ENCODE measurements at places on chromosomes 1 and 21.

DNA sequence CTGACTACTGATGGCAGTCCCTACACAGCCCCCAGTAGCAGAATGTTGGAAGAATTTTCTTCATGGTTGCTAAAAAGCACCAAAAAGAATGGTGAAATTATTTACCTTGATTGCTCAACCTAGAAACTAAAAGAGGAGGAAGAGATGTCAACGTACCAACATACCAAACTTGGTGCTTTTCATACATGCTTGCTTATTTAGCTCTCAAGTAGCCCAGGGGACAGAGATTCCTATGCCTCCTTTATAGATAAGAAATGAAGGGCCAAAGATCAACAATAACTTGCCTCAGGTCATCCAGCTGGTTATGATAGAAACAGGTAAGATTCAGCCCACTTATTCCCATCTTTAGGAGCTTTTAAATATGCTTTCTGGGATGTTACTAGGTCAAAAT is 170.6 kb downstream of the PIGK start:
- no peak for DNase-seq

GRCh38 chr1:48396208-48396607 is 75.8 kb downstream of the SPATA6 start:
- no peak for DNase-seq

DNA sequence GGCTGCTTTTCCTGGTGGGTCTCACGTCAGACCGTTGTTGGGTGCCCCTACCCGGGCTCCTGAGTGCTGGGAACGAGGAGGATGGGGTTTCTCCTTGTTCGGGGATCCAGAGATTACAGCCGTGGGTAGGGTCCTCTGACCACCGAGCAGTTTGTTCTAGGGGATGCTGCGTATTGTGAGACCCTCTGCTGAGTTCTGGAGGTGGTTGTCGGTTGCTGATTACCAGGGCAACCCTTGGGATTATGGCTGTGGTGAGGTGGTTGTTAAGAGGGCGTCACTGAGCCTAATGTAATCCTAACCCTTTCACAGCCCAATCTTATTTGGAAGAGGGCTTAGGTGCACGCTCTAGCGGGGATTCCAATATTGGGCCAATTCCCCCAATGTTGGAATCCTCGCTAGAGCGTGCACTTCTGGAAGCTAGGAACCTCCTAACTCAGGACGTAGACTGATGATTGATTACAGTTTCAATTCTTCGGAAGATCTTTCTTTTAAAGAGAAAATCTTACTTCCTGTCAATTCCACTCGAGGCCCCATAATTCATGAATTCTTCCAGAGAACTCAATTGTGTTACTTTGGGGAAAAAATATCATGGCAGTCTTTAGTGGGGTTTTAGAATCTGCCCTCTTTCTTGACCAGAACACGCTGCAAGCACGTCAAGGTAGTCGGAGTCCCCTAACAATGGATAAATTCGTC is 483 bp downstream of the TCEANC2 start:
- no peak for DNase-seq

DNA sequence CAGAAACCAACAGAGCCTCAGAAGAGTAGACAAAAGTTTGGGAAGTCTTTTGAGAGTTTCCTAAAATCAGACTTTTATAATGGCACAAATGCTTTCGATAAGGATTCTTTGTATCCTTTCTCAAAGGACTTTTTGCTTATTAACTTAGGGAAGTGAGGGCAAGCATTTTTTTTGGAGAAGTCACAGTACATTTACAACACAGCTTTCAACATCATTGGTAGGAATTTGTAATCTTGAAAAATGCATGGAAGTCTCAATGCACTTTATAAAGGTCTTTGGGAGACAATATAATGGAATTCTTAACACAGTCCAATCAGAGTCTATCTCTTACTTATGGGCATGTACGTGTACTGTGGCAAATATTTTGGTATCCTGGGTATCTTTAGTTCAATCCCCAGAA is 325.8 kb upstream of the NR5A2 start:
- no peak for DNase-seq

DNA sequence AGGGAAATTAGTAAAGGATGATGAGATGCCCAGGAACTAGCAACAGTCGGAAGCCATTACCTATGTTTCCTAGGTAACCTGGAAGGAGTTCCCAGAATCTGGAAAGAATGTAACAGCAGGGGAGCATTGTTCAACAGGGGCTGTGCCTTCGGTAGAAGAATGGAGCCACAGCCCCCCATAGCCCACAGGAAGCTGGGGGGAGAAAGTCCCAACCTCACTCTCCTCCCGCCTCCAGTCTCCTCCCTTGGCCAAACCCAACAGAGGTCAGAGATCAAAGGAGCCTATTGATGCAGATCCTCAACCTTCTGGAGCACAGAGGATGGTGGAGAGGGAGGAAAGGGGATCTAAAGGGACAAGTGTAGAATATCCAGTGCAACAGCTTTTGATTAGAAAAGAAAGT is 131.5 kb upstream of the SLC44A3 start:
- no peak for DNase-seq

DNA sequence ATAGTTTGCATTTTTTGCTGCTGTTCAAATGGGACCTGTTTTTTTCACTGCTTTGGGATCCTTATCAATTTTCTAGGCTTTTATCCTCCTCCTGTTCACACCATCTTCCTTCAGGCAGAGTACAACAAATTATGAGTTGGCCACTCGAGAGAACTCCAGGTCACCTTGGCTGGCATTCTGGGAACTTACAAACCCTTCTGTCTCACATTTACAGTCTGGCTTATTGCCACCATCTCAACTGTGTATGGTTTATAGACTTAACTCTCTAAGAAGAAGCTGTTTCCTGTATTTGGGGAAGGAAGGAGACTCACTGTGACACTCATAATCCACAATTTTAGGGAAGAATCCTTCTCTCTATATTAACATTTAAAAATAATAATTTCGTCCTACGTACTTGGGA is 5.4 kb upstream of the ZNF691 start:
- no peak for DNase-seq

GRCh38 chr1:233189526-233189925 is 106.0 kb downstream of the PCNX2 start:
- no peak for DNase-seq

DNA sequence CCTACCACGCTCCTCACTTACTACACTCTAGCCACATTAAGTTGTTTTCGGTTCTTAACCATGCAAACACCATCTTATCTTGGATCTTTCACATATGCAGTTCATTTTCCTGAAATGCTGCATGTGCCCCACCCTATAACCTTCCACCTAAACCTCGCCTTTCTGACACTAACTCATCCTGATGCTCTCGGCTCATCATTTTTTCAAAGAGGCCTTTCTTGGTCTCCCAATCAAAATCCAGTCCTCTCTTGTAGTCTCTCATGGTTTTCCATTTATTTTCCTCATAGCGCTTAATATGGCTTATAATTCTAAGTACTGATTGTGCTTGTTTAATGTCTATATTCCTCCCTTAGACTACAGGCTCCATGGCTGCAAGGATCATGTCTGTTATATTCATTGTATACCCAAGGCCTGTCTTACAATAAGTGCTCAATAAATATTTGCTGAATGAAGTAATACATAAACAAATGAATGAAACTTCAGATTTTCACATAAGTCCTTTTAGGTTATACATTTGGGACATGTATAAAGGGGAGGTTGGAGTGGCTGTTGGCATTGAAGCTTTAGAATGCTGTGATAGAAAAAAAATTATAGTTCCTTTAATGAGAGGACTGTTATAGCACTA is 79.2 kb upstream of the CDC42BPA start:
- no peak for DNase-seq

DNA sequence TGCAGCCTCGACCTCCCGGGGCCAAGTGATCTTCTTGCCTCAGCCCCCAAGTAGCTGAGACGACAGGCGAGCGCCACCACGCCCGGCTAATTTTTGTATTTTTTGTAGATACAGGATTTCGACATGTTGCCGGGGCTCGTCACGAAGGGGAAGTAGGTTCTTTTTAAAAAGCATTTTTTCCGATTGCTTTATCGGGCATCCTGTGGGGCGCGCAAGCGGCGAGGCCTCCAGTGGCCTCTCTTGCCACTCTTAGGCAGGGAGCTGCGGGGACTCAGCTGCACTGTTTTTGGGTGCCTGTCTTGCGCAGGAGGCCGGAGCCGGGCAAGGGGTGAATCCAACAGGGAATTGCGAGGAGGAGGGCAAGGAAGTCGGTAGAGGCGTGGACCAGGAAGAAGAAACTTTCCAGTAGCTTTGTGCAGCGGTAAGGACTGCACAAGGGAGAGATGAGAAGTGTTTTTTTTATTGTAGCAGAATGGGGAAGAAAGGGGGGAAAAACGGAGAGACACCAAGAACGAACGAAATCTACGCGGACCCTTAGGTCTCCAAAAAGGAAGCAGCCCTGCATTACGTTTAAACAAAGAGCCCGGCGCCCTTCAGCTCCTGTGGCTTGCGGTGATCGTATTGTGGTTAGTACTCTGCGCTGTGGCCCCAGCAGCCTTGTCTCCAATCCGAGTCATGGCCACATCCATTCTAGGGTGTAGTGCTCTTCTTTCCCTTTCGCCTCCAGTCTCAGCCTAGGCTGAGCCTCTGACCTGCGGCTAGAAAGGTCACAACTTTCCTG is 164.8 kb downstream of the PPIAL4G start:
- peak; percentile 33 for DNase-seq

DNA sequence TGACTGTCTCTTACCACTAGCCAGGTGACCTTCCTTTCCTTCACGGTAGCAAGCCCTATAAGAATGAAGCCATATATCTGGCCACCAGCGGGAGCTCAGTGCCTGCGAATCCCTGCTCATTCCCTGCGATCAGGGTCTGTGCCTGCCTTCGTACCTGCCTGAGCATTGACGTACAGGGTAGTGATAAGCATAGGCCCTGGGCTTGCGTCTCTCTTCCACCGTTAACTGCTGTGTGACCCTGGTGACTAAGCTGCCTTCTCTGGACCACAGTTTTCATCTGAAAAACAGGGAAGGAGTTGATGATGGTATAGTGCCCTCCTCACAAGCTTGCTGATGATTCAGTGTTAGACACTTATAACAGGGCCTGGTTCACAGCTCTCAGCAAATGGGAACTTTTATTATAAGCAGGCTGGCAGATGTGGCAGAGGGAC is 4.1 kb downstream of the ZC3H12A start:
- DNase-seq = no peak

- DNase-seq = no peak
These were observed 58.2 kb downstream of the TNFSF4 start for GRCh38 chr1:173148971-173149370.

- no peak for DNase-seq
These were observed 10.0 kb downstream of the EDARADD start for GRCh38 chr1:236403905-236404696.

DNA sequence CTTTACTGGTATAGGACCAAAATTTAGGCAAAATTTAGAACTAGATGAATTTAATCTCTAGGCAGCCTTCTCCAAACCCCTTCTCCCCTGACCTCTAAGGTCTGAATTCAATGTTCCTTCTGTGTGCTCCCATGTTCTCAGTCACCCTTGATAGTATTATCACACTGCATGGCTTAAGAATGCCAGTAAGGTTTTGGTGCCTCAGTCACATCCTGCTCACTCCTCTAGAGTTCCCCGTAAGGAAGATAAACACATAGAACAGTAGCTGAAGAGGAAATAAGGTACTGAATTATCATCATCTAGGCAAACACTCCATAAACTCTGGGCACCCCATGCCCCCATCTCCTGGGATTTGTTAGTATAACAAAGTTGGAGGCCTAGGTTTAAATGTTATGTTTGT is 18.2 kb downstream of the PRRX1 start:
- DNase-seq = no peak

DNA sequence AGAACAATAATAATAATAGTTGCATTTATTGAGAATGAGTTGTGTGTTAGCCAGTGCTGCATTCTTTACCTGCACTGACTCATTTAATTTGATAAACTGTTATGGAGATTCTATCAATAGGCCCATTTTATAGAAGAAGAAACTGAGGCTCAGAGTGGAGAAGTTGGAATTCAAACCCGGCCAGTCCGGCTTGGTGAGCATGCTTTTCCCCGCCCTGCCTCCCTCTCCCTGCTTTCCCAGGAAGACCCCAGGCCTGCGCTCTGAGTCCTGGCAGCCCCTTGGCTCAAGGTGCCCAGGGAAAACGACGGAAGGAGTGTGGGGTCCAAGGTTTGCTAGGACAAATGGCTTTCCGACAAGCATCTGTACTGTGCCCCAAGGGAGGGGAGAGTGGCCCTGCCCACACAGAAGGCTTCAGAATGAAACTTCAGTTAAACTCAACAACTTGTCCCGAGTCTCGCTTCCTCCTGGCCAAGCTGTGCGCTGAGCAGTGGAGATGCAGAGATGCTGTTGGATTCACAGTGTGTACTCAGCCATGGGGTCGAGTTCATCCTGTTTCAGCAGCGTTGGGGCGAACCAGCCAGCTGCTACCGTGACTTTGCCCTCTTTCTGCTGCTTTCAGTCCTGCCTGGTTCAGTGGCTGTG is 23.3 kb upstream of the PADI6 start:
- no peak for DNase-seq

GRCh38 chr1:219781491-219781890 is 146.9 kb downstream of the SLC30A10 start:
- DNase-seq = no peak

- DNase-seq = no peak
These were observed 41.9 kb upstream of the NGF start for GRCh38 chr1:115379943-115380342.

- DNase-seq = no peak
These were observed 24.4 kb upstream of the TMEM54 start for GRCh38 chr1:32925403-32926162.

DNA sequence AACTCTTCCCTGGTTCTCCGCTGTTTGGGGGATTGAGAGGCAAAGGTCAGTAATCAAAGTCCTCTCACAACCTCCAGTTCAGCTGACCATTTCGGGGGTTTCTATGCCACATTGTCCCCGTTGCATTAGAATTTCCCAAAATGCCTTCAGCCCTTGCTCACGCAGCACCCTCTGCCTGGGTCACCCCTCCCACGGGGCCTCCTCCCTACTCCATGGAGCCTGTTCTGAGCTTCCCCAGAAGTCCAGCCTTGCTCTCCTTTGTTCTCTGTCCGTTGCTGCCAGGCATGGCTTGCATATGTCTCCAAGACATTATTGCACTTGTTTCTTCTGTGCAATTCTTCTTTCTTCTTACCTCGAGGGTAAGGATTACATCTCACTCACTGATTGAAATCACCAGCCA is 16.5 kb downstream of the DMRTB1 start:
- no peak for DNase-seq

- no peak for DNase-seq
These were observed 110.3 kb upstream of the PALMD start for GRCh38 chr1:99535470-99536164.

GRCh38 chr1:89816366-89816765 is 4.5 kb upstream of the LRRC8D start:
- DNase-seq = no peak

- DNase-seq = no peak
These were observed 118.2 kb downstream of the WDR3 start for GRCh38 chr1:118047650-118048224.

GRCh38 chr1:101165532-101165931 is 71.3 kb upstream of the S1PR1 start:
- DNase-seq = no peak

- no peak for DNase-seq
These were observed 1.5 kb downstream of the TMEM63A start for GRCh38 chr1:225880636-225881035.

DNA sequence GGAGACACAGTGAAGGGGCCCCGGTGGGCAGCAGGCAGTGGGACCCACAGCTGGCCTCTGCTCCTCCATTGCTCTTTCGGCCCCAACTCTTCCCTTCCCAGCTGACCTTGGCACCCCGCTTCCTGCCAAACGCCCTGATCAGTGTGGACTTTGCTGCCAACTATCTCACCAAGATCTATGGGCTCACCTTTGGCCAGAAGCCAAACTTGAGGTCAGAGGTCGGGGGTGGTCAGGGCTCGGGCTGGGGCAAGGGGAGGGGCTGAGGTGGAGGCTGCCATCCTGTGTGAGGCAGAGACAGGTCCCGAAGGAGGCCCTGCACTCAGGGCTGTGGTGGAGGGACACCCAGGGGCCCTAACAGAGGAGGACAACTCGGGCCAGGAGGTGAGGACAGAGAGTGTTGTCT is 13.7 kb downstream of the PODN start:
- no peak for DNase-seq

Data from stimulated activated CD8-positive, alpha-beta memory T cell treated with anti-CD3 and anti-CD28 coated beads, Interleukin-12 subunit alpha, Interleukin-12 subunit beta, amount 100 ng/mL, for 4 hours (primary cell).